ENCODE measurements at places on chromosomes 4 and X. TPM values are rescaled to one million over a fixed set of nuclear protein-coding genes. Genes with fewer than 3 reads are reported as not detected.

- no peak for DNase-seq
Measured at GRCh38 chrX:41178201-41178600, 93.0 kb downstream of the USP9X start.

The RASL11B gene
- total RNA-seq: 0.28 TPM

DNA sequence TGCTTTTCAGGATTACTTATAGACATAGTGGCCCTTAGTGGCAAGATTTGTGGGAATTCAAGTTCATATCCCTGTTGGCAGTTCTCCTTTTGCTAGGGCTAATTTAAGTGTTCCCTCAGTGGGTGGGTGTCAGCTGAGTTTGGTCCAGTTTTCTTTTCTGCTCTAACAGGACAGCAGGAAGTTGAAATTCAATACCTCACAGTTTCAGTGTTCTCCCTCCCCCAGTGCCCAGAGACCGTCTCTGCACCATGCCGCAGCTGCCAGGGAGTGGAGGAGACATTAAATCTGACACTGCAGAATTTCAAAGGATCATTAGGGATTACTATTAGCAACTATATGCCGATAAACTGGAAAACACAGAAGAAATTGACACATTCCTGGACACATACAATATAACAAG is 50.7 kb downstream of the UBE2NL start:
- no peak for DNase-seq

The MAGEA3 gene
- total RNA-seq: not detected

DNA sequence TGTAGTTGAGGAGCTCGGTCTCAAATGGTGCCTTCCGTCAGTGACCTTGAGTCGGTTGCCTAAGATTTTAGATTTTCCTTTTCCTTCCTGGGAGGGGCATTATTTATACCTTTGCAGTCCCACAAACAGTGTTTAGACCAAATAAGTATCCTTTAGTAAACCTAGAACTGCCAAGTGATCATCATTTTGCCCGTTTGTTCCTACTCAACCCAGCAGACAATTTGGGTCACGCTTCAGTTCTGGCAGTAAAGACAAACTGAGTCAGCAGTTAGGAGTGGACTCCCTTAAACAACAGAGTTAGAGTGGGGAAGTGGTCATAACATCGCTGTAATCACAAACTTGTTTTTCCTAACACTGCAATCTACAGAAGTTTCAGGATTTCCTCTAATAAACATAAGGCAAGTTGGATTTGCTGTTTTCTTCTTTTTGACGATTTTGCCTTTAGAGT is 777 bp upstream of the WDFY3 start:
- peak; percentile 38 for DNase-seq

- DNase-seq: no peak
Measured at GRCh38 chr4:182803235-182803634, 114.0 kb downstream of the DCTD start.

The ZGRF1 gene
- total RNA-seq: 10.0 TPM

The FAM9C gene
- not detected for total RNA-seq

- DNase-seq: no peak
Measured at GRCh38 chr4:88353324-88353723, 25.3 kb upstream of the HERC6 start.

The TMEM144 gene
- 2.2 TPM for total RNA-seq

DNA sequence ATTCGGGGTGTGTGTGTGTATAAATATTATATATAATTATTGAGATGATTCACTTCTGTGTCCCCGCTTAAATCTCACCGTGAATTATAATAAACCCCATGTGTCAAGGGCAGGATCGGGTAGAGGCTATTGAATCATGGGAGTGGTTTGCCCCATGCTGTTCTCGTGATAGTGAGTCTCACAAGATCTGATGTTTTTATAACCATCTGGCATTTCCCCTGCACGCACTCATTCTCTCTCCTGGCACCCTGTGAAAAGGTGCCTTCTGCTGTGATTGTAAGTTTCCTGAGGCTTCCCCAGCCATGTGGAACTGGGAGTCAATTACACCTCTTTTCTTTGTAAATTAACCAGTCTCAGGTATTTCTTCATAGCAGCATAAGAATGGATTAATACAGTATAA is 851.4 kb upstream of the AGA start:
- DNase-seq: no peak

DNA sequence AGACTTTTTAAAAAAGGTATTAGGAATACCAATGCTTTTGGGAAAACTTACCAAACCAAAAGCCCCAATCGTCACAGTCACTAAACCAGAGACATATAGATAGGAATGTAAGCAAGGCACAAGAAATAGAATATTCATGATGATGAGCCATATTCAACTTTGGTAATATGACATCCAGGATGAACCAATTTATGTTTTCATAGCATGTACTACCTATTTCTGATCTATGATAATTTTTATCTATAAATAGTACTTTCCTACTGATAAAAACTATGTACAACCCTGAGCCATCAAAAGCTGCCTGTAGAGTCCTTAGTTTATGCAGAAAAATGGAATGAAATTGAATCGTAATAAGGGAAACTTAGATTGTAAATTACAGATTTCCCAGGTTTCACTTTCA is 18.9 kb downstream of the CAMK2D start:
- DNase-seq: no peak

- peak; percentile 45 for DNase-seq
Measured at GRCh38 chr4:24644983-24645764, 60.8 kb upstream of the DHX15 start.

GRCh38 chr4:3229328-3229727 is 19.6 kb upstream of the MSANTD1 start:
- DNase-seq: no peak

DNA sequence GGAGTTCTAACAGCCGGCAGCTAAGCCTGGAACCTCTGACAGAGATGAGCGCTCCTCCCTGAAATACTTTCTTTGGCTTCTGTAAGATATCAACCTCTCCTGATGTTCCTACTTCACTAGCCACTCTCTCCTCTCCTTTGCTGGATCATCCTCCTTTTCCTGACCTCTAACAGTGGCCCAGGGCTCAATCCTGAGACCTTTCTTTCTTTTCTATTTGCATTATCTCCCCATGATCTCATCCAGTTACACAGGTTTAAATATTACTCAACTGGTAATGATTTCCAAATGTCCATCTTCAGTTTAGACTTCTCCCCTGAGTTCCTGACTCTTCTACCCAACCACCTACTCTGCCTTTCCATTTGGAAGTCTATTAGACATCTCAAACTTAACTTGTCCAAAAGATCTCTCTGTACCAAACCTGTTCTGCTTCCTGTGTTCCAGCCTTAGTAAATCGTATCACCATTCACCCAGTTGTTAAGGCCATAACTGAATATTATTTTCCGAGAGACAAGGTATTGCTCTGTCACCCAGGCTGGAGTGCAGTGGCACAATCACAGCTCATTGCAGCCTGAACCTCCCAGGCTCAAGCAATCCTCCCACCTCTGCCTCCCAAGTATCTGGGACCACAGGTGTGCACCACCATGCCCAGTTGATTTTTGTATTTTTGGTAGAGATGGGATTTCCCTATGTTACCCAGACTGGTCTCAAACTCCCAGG is 41.1 kb downstream of the RFC1 start:
- no peak for DNase-seq

DNA sequence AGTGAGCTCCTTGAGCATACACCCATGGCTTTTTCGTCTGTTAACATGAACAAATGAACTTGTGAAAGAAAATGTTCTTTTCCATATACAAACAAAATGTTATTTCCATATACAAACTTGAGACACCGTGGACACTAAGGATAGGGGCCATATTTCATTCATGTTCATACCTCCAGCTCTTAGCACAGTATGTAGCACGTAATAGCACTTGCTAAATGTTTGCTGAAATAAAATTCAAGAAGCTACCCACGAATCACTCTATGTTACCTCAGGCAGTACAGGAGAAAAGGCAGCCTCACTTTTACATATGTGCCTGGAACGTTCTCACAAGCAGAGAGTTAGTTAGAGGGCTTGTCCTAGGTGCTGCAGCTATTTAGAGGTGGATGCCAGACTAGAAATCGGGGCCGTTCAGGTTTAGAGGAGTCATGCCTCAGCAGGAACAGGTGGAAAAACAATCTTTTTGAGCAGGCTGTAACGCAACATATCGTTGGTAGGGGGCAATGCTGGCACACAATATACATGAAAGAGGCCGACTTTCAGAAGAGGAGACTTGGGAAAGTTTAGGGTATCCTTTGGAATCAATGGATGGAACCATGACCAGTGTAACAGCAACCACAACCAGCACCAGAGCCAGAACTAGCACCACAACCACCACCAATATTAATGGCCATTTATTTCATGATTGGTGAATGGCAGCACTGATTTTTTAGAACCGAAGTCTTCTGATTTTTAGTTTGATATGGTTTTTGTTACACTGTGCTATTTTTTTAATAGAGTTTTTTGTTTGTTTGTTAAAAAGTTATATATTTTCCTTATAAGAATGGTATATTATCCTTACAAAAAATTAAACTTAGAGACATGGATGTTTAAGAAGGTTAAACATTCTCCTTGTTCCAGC is 14.8 kb upstream of the PAQR3 start:
- no peak for DNase-seq
